ENCODE measurements at places on chromosomes 16 and 17.

DNA sequence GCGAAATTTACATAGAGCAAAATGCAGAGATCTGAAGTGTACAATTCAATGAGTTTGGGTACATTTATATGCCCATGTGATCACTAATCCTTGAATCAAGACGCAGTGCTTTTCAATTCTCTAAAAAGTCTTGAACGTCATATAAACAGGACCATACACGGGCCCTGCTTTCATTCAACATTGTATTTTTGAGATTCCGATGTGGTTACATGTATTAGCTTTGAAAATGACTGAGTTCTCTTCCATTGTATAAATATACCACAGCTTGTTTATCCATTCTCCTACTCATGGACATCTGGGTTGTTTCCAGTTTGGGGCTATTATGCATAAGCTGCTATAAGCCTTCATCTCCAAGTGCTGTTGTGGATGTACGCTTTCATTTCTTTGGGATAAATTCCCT, 45.5 kb downstream of the ZCCHC14 start:
- no peak for DNase-seq

GRCh38 chr16:57574086-57574485, 31.6 kb downstream of the ADGRG5 start:
- DNase-seq = no peak

GRCh38 chr17:83083368-83084201, 4.2 kb downstream of the METRNL start:
- peak; percentile 68 for DNase-seq

DNA sequence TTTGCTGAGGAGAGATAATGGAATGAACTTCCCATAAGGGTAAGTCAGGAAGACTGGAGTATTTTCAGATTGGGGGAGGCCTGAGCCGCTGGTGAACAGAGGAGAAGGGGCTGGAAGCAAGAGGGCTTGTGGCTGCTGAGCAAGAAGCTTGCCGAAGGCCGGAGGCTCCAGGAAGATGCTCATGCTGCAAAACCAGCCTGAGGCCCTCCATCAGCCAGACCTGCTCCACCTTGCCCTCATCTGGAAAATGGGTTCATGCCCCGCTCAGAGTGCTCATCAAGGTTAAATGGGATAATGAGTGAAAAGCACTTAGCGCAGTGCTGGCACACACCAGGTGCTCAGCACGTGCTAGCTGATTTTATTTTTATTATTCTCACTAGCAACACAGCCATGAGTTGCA, 5.5 kb upstream of the ASGR1 start:
- DNase-seq = no peak

- peak; percentile 83 for DNase-seq
These were observed 9.2 kb upstream of the CD300A start for GRCh38 chr17:74457146-74457819.

- no peak for DNase-seq
These were observed 240.1 kb downstream of the GSG1L start for GRCh38 chr16:27823421-27823820.

GRCh38 chr16:50151322-50151721, 1.8 kb upstream of the TENT4B start:
- DNase-seq = no peak

- peak; percentile 65 for DNase-seq
These were observed 43.6 kb downstream of the SOCS3 start for GRCh38 chr17:78316115-78316866.

DNA sequence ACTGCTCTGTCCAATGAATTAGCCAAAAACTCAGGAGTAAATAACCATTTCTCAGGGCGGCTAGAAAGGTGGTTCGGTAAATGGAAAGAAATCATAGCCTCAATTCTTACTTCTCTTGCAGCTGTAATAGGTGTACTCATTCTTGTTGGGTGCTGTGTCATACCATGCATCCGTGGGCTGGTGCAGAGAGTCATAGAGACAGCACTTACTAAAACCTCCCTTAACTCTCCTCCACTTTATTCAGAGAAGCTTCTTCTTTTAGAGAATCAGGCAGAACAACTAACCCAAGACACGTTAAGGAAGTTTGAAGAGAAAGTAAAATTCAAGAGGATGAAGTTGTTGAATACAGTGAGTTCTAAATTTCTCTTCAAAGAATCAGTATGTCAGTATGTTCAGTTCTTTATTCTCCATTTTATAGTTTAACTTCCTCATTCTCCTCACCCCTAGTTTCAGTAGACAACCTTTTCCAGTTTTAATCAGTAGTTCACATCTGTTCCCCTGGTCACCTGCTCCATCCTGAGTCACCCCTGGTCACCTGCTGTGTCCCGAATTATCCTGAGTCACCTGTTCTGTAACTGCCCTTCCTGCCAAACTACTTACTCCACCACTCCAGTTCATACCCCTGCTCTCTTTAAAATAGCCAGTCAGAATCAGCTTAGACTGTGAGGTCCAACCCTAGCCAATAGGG, 85.9 kb downstream of the EMP2 start:
- peak; percentile 60 for DNase-seq
